ENCODE measurements at places on chromosomes 3 and 15. TPM values are rescaled to one million over a fixed set of nuclear protein-coding genes. Genes with fewer than 3 reads are reported as not detected.

GRCh38 chr15:57133127-57133968 is 214.9 kb downstream of the TCF12 start:
- no peaks in the 10 kb centered on the region for H3K36me3 ChIP-seq
- H3K27ac ChIP-seq = no peak overlapping the region
- no peaks in the 10 kb centered on the region for H3K27me3 ChIP-seq
- H3K4me1 ChIP-seq = no peaks in the 10 kb centered on the region

DNA sequence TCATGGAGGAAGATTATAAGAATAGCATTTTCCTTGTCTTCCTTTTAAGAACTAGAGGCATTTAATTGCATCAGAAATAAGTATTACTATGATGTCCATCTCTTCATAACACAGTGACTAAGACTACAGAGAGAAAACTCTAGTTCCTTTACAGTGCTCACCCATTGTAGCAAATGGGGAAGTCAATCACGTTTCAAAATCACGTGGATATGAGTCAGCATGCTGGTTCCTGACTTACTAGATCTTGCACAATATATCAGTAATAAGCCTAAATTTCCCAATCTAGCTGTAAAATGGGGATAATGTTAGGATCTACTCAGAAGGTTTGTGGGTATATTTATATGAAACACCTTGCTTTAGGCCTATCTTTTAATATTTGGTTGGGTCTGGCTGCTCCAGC is 254.8 kb upstream of the EOMES start:
- no peak for DNase-seq
- H3K36me3 ChIP-seq = no peaks in the 10 kb centered on the region
- H3K27me3 ChIP-seq = no peaks in the 10 kb centered on the region
- H3K4me3 ChIP-seq = no peak overlapping the region

- H3K4me1 ChIP-seq = no peaks in the 10 kb centered on the region
- H3K27ac ChIP-seq = no peak overlapping the region
- no peak for DNase-seq
- no peaks in the 10 kb centered on the region for H3K27me3 ChIP-seq
- H3K4me3 ChIP-seq = no peak overlapping the region
- H3K36me3 ChIP-seq = no peaks in the 10 kb centered on the region
Observed at GRCh38 chr3:117793622-117794265, 1084.2 kb downstream of the TUSC7 start.

DNA sequence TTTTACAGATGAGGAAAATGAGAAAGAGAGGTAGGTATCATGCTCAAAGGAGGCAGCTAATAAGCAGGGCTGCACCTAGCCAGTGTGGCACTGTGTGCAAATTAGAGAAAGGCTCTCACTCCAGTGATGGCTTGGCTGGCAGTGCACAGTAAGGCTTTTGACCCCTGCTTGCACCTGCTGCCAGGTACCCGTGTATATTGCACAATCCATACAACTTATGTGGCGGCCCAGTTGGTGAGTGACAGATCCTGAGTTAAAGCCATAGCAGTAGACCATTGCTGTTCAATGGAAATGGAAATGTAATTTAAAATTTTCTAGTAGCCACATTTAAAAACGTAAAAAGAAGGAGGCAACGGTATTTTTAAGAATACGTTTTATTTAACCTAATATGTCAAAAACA is 266.4 kb upstream of the AZI2 start:
- H3K36me3 ChIP-seq = no peaks in the 10 kb centered on the region
- no peak for DNase-seq
- no peaks in the 10 kb centered on the region for H3K27me3 ChIP-seq
- no peak overlapping the region for H3K27ac ChIP-seq
- H3K4me3 ChIP-seq = no peak overlapping the region

DNA sequence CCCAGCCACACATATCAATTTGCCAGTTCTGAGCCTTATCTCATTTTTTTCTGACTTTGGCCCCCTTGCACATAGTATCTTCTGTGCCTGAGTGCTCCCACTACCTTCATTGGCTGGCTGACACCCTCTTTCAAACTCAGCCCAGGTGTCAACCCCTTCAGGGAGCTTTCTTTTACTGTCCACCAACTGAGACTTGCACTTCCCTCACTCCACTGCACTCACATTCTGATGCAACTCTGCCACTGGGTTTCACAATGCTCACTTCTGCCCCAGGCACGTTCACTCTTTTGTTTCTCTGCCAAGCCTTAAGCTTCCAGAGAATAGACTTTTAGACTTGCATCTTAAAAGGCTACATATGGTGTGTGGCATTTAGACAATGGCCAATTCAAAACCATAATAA is 101.5 kb upstream of the CBLB start:
- no peaks in the 10 kb centered on the region for H3K4me1 ChIP-seq
- H3K36me3 ChIP-seq = no peaks in the 10 kb centered on the region
- no peak for DNase-seq
- no peak overlapping the region for H3K4me3 ChIP-seq
- H3K27me3 ChIP-seq = no peaks in the 10 kb centered on the region
- H3K27ac ChIP-seq = no peak overlapping the region

- H3K27ac ChIP-seq = no peak overlapping the region
- H3K36me3 ChIP-seq = no peaks in the 10 kb centered on the region
- H3K4me3 ChIP-seq = no peak overlapping the region
Observed at GRCh38 chr3:54932606-54933005, 4.7 kb upstream of the LRTM1 start.

DNA sequence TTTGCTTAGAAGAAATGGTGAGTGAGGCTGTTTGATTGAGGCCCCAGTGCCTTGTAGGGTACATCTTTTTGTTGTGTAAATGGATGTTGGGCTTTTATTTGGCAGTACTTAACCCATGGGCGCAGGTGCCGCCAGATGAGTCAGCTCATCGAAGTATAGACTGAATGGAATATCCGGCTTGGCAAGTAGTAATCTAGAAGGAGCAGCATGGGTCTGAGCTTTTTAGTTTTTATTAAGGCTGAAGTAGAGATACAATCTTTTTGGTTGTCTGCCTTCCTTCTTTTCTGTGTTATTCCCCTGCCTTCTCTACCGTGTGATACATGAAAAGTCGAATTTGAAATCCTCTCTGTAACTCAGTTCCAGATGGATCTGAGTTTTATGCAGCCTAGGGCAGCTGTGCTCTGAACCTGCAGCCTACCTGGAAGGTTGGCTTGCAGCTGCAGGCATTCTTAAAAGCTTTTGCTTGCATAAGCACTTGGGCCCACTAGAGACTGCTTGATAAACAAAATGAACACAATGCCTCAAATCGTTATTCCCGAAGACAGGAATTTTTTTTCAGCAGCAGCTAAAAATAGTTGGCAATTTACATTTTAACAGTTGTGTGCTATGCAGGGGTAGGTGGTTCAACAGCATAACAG is 177.5 kb upstream of the CGNL1 start:
- no peak for DNase-seq
- H3K4me3 ChIP-seq = no peak overlapping the region
- H3K4me1 ChIP-seq = peaks cover 12% of the 10 kb centered on the region
- H3K36me3 ChIP-seq = no peaks in the 10 kb centered on the region
- no peak overlapping the region for H3K27ac ChIP-seq

- no peak overlapping the region for H3K4me3 ChIP-seq
- H3K36me3 ChIP-seq = no peaks in the 10 kb centered on the region
- H3K4me1 ChIP-seq = no peaks in the 10 kb centered on the region
- no peaks in the 10 kb centered on the region for H3K27me3 ChIP-seq
- H3K27ac ChIP-seq = no peak overlapping the region
Observed at GRCh38 chr3:67685499-67685898, 31.1 kb upstream of the SUCLG2 start.

DNA sequence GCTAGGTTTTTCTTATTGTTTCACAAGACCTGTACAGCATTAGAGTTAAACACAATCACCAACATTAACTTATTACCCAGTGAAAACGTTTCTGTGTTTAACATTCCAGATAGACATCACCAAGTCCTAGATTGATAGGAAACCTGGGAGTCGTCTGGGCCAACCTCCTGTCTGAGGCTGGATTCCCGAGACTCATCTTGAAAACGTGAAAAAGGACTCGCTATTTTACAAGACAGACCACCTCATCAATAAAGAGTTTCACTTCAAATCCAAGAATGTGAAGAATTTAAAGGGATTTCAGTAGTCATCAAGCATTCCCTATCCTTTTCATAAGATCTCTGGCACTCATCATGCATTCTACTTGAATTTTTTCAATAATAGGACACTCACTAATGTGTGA is 626.6 kb downstream of the MCTP2 start:
- H3K4me3 ChIP-seq = no peak overlapping the region
- no peak overlapping the region for H3K27ac ChIP-seq

- H3K4me3 ChIP-seq = no peak overlapping the region
- no peaks in the 10 kb centered on the region for H3K36me3 ChIP-seq
- H3K27me3 ChIP-seq = no peaks in the 10 kb centered on the region
- no peak overlapping the region for H3K27ac ChIP-seq
Observed at GRCh38 chr3:148089171-148089570, 608.5 kb upstream of the AGTR1 start.

- H3K27ac ChIP-seq = peak overlapping the region; percentile 44
- no peaks in the 10 kb centered on the region for H3K36me3 ChIP-seq
- no peaks in the 10 kb centered on the region for H3K27me3 ChIP-seq
- H3K4me1 ChIP-seq = no peaks in the 10 kb centered on the region
- no peak overlapping the region for H3K4me3 ChIP-seq
Observed at GRCh38 chr3:62101488-62101887, 271.9 kb downstream of the FEZF2 start.

The CD80 gene
- not detected for total RNA-seq

The SYNPR gene
- total RNA-seq = 0.16 TPM

The RHOV gene
- not detected for total RNA-seq

The MAP1A gene
- total RNA-seq = 31.5 TPM

The SCAANT1 gene
- total RNA-seq = not detected

The GPR156 gene
- total RNA-seq = 1.5 TPM
